ENCODE measurements at places on chromosomes 6 and 20. TPM values are rescaled to one million over a fixed set of nuclear protein-coding genes. Genes with fewer than 3 reads are reported as not detected.

Gene COL20A1
- total RNA-seq = 0.11 TPM

Gene MICAL1
- 79.3 TPM for total RNA-seq

GRCh38 chr6:23590498-23591126, 535.4 kb upstream of the NRSN1 start:
- DNase-seq = no peak
- H3K27me3 ChIP-seq = no peaks in the 10 kb centered on the region

GRCh38 chr6:759729-760128, 66.8 kb upstream of the EXOC2 start:
- H3K4me3 ChIP-seq = no peak overlapping the region
- H3K27me3 ChIP-seq = no peaks in the 10 kb centered on the region
- no peaks in the 10 kb centered on the region for H3K36me3 ChIP-seq
- DNase-seq = no peak

DNA sequence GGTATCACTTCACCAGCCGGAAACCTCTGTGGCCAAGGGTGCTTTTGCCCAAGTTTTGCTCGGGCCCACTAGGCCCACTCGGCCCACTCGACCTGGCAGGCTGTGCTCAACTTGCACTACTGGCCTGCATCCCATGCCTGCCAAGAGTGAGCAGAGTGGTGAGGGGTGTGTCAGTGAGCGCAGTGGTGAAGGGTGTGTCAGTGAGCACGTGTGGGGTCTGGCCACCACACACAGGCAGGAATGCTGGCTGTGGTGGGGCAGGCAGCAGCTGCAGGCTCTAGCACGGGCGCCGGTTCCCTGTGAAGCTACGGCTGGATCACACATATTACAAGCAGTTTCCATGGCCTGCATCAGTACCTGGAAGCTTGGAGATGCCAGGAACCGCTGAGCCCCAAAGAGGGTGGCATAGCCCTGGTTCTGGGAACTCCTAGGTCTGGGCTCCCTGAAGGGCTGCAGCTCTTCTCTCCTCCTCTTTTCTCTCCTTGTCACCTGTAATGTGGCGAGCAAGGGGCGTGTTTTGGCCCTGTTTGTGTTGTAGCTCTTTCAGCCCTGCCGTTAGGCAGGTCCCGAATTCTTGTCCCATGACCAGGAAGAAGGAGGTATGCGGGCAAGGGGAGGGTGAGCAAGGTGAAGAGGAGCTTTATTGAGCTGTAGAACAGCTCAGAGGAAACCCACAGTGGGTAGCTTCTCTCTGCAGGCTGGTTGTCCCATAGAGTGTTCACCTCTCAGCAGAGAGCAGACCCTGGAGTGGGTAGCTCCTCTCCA, 51.0 kb upstream of the CLDN20 start:
- no peak for DNase-seq
- H3K36me3 ChIP-seq = no peaks in the 10 kb centered on the region
- no peaks in the 10 kb centered on the region for H3K4me1 ChIP-seq
- no peak overlapping the region for H3K4me3 ChIP-seq

- H3K4me1 ChIP-seq = no peaks in the 10 kb centered on the region
- no peak overlapping the region for H3K4me3 ChIP-seq
Measured at GRCh38 chr6:136608991-136609390, 58.8 kb upstream of the MAP7 start.

GRCh38 chr20:64223526-64224067, 32.0 kb upstream of the PCMTD2 start:
- H3K27ac ChIP-seq = no peak overlapping the region
- H3K36me3 ChIP-seq = no peaks in the 10 kb centered on the region
- H3K4me3 ChIP-seq = no peak overlapping the region
- peaks cover 60% of the 10 kb centered on the region for H3K4me1 ChIP-seq
- no peak for DNase-seq

GRCh38 chr20:7624886-7625285, 315.4 kb downstream of the HAO1 start:
- H3K27me3 ChIP-seq = no peaks in the 10 kb centered on the region
- H3K4me3 ChIP-seq = no peak overlapping the region
- no peaks in the 10 kb centered on the region for H3K36me3 ChIP-seq
- no peak overlapping the region for H3K27ac ChIP-seq
- no peaks in the 10 kb centered on the region for H3K4me1 ChIP-seq

- H3K4me1 ChIP-seq = no peaks in the 10 kb centered on the region
- no peaks in the 10 kb centered on the region for H3K27me3 ChIP-seq
- no peak overlapping the region for H3K4me3 ChIP-seq
- H3K36me3 ChIP-seq = no peaks in the 10 kb centered on the region
- no peak for DNase-seq
Measured at GRCh38 chr20:12012241-12013222, 94.8 kb downstream of the BTBD3 start.

DNA sequence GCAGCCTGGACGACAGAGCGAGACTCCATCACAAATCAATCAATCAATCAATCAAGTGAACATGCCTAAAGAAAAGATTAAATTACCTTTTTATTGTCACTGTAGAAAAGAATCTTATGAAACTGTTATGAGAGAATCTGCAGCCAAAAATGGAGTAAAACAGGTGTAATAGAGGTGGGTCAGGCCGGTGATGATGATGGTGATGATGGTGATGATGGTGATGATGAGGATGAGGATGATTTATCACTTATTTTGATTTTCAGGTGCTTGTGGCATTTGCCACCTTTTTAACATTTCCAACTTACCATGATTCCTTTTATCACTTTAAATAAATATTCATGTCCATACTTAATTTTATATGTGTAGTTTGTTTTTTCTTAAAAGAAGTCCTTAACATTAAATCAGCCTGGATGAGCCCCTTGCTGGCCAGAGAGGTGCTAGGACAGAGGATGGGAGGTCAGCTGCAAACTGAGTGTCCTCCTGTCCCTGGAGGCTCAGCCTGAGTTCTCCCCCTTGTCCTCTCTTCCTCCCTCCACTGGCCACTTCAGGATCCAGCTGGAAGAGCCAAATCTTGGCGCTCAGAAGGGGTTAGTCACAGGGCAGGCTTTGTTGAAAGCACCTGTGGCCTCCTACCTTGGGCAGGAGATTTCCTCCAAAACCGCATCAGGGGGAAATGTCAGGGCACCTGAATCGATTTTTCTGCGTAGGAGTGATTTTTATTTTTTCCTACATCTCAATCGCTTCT, 32.6 kb downstream of the SLC2A10 start:
- H3K4me3 ChIP-seq = no peak overlapping the region
- H3K27ac ChIP-seq = no peak overlapping the region
- no peak for DNase-seq
- H3K36me3 ChIP-seq = no peaks in the 10 kb centered on the region
- H3K27me3 ChIP-seq = peaks cover 5% of the 10 kb centered on the region

DNA sequence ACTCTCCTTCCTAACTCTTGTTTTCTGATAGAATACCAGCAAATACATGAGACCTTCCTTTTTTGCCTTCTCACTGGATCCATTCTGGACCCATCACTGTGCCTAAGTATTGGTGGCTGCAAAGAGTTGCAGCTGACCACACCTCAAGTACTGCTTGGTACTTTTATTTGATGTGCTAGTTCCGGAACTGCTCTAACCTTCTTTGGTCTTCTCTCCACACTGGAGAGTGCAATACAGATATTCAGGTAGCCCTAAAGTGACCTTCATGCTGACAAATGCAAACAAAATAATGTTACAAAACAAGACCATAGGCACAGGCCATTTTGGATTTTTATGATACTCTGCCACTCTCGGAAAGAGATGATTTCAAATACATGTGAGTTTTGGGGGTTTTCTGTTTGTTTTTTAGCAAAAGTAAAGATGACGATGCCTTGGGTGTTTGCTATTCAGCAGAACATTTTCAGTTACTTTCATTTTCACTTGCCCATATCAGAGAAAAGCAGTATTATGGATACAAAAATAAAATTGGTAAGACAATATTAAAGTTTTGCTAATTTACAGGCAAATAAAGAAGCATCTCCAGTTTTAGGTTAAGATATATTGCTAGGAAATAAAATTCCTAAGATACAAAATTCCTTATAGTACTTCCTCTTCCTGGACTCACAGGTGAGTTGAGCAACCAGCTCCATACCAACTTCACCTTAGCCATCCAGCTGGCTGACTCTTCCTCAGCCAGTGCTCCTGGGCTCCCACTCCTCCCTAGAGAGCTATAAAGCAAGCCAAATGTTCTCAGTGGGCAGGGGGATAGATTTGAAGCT, 42.0 kb downstream of the PTPRK start:
- no peaks in the 10 kb centered on the region for H3K27me3 ChIP-seq
- no peaks in the 10 kb centered on the region for H3K36me3 ChIP-seq
- no peak overlapping the region for H3K27ac ChIP-seq
- peaks cover 8% of the 10 kb centered on the region for H3K4me1 ChIP-seq
- no peak for DNase-seq

- no peaks in the 10 kb centered on the region for H3K4me1 ChIP-seq
- H3K27ac ChIP-seq = no peak overlapping the region
- DNase-seq = no peak
- no peaks in the 10 kb centered on the region for H3K36me3 ChIP-seq
- H3K27me3 ChIP-seq = no peaks in the 10 kb centered on the region
Measured at GRCh38 chr6:162256361-162256760, 471.2 kb downstream of the PRKN start.

- H3K4me1 ChIP-seq = peaks cover 10% of the 10 kb centered on the region
- H3K4me3 ChIP-seq = no peak overlapping the region
- peak; percentile 41 for DNase-seq
- no peaks in the 10 kb centered on the region for H3K27me3 ChIP-seq
Measured at GRCh38 chr20:2521369-2522305, 12.9 kb upstream of the ZNF343 start.

- DNase-seq = no peak
- no peak overlapping the region for H3K4me3 ChIP-seq
- H3K27me3 ChIP-seq = no peaks in the 10 kb centered on the region
Measured at GRCh38 chr20:24608926-24609667, 139.7 kb downstream of the SYNDIG1 start.

DNA sequence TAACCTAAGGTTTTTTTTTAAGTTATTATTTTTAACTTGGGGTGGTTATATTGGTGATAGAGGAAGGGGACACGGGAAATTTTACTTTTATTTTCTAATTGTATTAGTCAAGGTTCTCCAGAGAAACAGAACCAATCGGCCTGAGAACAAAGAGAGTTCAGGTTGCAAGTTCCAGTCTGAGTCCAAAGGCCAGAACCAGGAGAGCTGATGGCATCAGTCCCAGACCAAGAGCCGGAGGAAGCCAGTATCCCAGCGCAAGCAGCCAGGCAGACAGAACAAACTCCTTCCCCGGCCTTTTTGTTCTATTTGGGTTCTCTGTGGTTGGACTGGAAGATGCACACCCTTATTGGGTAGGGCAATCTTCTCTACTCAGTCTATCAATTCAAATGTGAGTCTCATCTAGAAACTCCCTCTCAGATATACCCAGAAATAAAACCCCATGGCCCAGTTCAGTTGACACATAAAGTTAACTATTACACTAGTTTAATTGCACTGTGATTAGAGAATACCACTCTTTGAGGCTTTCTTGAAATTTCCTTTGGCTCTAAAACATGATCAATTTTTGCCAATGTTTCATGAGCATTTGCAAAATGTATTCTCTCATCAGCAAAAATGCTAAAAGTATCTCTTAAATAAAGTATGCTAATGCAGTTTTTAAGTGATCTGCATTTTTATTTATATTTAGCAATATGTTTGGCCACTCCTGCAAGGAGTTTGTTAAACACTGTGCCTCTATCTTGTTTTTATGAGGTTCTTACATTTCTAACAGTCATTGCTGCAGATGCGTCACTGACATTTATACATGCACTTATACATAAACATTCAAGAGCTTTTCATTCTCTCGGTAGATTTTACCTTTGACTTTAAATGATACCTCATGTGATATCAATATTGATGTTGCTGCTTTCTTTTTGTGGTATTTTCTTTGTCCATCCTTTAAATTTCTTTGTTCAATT, 103.2 kb upstream of the SSTR4 start:
- no peaks in the 10 kb centered on the region for H3K27me3 ChIP-seq
- no peak overlapping the region for H3K4me3 ChIP-seq
- DNase-seq = no peak
- no peaks in the 10 kb centered on the region for H3K4me1 ChIP-seq

- H3K36me3 ChIP-seq = no peaks in the 10 kb centered on the region
- H3K27ac ChIP-seq = no peak overlapping the region
- H3K4me1 ChIP-seq = peaks cover 13% of the 10 kb centered on the region
- DNase-seq = no peak
- peaks cover 19% of the 10 kb centered on the region for H3K27me3 ChIP-seq
- H3K4me3 ChIP-seq = no peak overlapping the region
Measured at GRCh38 chr6:26613689-26614683, 17.2 kb downstream of the ABT1 start.

DNA sequence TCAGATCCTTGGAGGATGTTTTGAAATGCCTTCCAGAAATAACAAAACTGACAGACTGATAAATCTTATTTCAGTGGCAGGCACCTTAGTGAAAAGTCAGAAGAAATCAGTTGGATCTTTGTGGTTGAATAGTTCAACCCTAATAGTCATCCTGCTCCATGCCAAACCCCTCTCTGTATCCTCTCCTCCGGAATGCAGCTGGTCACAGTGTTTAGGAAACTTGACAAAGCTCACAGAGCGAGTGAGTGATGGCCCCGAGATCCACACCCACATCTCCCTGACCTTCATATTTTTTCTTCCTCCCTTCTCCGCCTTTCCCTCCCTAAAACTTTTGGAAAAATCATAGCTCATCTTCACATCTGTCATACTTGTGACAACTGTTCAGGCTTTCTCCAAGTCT, 464.8 kb upstream of the CDH4 start:
- H3K4me1 ChIP-seq = no peaks in the 10 kb centered on the region
- H3K36me3 ChIP-seq = no peaks in the 10 kb centered on the region
- H3K27ac ChIP-seq = no peak overlapping the region
- no peak for DNase-seq
- no peak overlapping the region for H3K4me3 ChIP-seq
- no peaks in the 10 kb centered on the region for H3K27me3 ChIP-seq

DNA sequence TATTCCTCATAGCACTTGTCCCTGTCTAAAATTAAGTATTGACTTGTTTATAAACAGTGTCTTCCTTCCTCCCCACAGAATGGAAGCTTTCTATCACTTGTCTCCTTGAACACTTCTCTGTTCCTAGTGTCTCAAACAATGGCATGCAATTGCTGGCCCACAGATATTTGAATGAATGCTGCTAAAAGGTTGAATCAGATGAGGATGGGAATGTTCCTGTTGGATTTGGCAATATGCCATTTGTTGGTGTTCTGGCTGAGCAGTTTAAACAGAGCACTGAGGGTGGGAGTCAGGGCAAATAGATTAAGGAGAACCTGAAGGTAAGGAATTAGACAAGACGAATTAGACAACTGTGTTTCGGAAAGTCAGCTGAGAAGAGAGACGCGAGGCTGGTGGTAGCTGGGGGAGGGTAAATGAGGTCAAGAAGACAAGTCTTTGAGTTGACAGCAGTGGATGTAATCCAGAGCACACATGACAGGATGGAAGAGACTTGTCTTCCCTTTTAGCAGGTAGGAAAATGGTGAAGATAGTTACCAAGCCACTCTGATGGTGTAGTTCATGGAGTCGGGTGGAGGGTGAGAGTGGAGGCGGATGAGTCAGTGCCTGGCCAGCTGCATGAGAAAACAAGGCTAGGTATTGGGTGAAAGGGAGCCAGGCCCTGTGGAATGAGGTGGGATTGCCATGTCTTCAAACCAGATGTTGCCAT, 58.3 kb upstream of the GNRH2 start:
- H3K4me3 ChIP-seq = no peak overlapping the region
- no peak for DNase-seq
- H3K36me3 ChIP-seq = peaks cover 37% of the 10 kb centered on the region
- no peak overlapping the region for H3K27ac ChIP-seq
- peaks cover 14% of the 10 kb centered on the region for H3K4me1 ChIP-seq

Data from CD4-positive, alpha-beta memory T cell (primary cell).